ENCODE measurements at places on chromosomes 1 and 21.
A peak's percentile ranks its signal among the peaks of the same experiment; 100 is the strongest.

- DNase-seq: no peak
Observed at GRCh38 chr1:46862348-46862747, 63.5 kb downstream of the CYP4B1 start.

- no peak for DNase-seq
Observed at GRCh38 chr1:45815667-45816458, 12.5 kb downstream of the MAST2 start.

DNA sequence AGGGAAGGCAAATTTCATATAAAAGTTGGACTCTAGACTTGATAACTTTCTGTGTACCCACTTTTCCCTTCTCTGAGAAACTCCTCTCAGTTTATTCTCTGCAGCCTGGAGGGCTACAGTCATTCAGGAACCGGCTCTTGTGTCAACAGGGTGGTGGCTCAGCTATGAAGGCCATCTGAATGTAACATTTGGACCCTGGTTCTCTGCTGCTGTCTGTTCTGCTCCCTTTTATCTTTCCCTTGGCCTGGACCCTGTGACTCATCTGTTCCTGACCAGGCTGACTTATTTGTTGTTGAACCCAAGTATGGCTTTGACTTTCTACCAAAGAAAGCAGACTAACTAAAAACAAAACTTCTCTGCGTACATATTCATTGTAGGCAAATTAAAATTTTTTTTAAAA, 75.4 kb downstream of the CENPF start:
- no peak for DNase-seq

DNA sequence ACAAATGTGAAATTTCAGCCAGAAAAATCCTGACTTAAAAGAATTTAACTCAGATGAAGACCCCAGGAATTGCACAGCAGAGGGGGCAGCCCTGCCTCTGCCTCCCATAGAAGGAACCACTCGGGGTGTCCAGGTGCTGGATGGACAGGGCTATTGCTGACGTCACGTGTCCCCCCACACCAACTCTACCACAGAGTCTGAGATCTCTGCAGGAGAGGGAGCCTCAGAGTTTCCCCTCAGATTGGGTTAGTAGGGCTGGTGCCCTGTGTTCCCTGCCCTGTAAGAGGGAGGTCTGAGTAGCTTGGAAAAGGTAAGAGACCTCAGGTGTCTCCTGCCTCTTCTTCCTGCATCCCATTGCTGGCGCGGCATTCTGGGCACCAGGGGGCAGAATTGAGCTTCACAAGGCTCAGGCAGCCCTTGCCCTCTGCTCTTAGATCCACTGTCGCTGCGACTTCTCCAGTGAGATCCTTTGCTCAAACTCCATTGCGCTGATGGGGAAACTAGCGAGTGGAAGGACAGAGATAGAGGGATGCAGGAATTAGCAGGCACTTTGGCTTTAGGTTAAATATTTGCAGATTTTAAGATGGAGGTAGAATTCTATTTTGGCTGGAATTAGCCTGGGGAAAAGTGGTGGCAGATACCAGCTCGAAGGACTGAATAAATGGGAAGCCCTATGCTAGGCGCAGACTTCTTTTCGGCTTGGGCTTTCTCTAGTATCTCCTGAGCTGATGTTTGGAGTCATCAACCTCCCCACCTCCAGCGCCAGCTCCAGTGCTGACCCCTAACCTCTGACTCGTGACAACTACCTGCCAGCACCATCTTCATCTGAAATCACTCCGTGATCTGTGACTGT, 42.8 kb upstream of the DMBX1 start:
- peak; percentile 69 for DNase-seq

GRCh38 chr1:91680556-91681155, 180.0 kb downstream of the CDC7 start:
- no peak for DNase-seq

GRCh38 chr1:228166170-228166936, 749 bp downstream of the IBA57 start:
- no peak for DNase-seq

DNA sequence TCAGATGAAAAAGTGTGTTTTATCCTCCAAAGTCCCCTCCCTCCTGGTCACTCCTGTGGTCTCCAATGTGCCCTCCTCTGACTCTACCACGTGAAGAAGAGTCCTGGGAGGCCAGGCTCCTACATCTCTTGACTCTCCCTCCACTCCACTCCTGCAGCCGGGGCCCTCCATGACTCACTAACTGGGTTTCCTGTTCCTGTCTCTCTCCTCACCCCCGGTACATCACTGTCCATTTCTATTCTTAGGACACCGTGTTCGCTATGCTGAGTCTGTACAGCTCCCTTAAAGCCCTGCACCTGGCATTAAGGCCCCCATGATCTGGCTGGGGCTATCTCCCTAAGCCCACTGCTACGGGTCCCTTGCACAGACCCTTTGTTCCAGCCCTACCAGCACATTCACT, 93.4 kb downstream of the BCAR3 start:
- no peak for DNase-seq

DNA sequence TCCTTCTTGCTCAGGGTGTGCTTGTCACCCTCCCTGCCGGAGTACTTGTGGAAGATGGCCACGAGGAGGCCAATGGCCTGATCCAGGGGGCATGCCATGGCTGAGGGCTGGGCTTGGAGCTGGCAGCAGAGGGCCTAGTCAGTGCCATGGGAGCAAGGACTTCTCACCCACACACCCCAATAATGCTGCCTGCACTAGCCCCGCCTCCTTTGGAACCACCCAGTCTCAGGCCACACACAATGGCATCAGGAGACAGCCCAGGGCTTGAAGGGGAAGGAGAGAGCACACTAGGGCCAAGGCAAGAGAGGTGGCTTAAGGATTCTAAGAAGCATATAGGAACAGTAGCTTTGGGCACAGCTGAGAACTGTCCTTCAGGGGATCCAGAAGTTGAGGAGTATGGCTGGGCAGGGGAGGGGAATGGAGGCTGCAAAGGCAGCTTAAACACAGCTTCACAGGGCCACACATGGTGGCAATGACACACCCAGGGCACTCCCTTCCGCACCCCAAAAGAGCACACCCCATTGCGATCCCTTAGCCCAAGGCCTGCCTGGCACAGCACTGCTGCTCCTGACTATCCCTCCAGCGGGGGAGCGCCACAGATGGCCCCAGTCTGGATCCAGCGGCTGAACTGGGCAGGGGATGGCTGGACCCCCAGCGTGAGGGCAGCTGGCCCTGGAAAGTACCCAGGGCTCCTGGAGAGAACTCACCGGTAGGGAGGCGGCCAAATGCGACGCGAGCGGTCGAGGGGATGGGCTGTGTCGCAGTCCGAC, at the start of gene S100A6:
S100A6 (minus strand) TSS at position 750 of the 770 bp plus-strand sequence; CDS start at position 98, 652 bp downstream.
- peak; percentile 20 for DNase-seq

DNA sequence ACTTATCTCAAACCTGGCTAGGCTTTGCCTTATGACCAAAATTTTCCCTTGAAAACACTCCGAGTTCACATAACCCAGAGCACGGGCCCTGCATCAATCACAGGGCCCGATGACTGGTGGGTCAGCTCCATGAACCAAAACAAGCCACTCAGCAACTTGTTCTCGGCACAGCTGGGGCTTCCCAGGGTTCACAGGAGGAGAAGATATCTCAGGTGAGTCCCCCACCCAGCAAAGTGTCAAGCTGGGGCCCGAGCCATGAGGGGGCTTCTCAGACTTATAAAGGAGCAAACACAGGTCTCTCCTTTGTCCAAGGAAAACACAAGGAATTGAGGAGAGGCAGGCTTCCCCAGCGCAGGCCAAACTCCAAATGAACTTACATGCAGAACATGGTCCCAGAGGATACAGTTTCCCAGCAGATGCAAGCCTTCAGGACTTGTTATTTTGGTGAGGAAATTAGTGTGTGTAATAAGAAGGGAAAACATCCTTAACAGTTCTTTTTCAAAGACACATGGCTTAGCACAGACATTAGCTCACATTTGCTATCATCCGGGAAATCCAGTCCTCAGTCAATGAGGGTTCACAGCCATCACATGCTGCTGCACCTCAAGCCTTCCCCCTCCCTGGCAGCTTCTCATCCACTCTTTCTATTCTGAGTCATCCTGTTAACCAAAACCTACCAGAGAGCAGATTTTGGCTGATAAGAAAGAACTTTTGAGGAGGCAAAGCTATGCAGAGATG, 98.1 kb upstream of the NFIA start:
- DNase-seq: no peak

DNA sequence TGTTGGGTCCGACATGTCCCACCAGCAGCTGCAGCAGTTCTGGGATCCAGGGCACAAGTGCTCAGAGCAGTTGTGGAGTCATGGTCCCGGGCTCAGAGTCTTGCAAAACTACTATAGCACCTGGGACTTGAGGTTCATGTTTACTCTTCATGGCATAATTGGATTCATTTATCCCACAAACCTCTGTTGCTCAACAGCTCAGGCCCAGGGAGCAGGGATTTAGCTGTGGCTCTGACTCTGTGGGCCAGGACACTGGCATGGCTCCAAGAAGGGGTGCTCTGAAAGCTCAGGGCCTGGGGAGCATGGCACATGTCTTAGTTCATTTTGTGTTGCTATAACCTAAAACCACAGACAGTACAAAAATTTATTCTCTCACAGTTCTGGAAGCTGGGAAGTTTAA, 626.7 kb upstream of the ADGRL2 start:
- DNase-seq: no peak

- DNase-seq: no peak
Observed at GRCh38 chr21:42214081-42214750, 4.7 kb upstream of the ABCG1 start.

All from stimulated activated CD4-positive, alpha-beta T cell treated with anti-CD3 and anti-CD28 coated beads, Interleukin-15, amount 100 ng/mL, for 1 hour (primary cell).